ENCODE measurements at places on chromosomes 2 and 18.

GRCh38 chr2:121128741-121129659, 156.0 kb downstream of the TFCP2L1 start:
- DNase-seq: peak; percentile 29

GRCh38 chr2:212683346-212684097, 144.9 kb upstream of the ERBB4 start:
- DNase-seq: no peak

GRCh38 chr2:2326068-2327040, 4.7 kb downstream of the MYT1L start:
- DNase-seq: no peak

DNA sequence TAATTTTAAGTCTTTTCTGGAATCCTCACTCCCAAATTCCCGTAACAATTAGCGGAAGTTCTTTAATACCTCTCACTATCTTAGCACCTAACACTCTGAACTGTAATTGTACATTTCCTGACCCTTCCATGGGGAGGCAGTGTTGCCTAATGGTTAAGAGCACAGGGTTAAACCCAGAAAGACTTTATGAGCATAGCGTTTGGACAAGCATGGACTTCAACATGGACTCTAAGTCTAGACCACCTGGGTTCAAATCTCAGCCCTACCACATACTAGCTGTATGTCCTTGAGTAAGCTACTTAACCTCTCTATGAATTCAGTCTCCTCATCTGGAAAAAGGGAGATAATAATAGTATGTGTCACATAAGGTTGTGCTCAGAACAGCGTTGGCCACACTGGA, 13.0 kb downstream of the ANTXR1 start:
- DNase-seq: no peak

GRCh38 chr2:105510761-105511528, 112.1 kb upstream of the FHL2 start:
- no peak for DNase-seq

DNA sequence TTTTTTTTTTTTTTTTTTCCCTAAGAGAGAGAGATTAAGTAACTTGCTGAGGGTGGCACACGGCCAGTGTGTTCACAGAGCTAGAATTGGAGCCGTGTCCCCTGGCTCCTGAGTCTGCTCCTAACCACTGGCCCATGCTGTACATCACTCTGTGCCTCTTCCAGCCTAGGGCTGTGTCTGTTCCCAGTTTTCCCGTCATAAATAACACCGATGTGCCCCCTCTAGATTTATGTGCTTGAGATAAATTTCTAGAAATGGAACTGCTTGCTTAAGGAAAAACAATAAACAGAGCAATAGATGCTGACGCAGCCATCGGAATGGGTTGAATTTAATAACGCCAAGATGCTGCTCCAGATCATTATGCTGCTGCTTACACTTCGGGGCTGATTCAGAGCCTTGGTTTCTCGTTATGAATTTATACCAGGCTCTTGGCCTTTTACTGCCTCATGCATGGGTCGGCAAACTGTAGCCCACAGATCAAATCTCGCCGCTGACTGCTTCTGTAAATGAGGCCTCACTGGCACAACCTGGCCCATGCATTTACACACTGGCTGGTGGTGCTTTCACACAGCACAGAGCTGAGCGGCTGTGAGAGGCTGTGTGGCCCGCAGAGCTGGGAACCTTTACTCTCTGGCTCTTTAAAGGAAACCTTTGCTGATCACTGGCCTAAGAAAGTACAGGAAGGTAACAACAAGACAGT, 58.1 kb downstream of the NDUFA10 start:
- no peak for DNase-seq
